Pulmonary artery endothelial cell (primary cell): ENCODE measurements at places on chromosomes 12 and 14. TPM values are rescaled to one million over a fixed set of nuclear protein-coding genes. Genes with fewer than 3 reads are reported as not detected.

DNA sequence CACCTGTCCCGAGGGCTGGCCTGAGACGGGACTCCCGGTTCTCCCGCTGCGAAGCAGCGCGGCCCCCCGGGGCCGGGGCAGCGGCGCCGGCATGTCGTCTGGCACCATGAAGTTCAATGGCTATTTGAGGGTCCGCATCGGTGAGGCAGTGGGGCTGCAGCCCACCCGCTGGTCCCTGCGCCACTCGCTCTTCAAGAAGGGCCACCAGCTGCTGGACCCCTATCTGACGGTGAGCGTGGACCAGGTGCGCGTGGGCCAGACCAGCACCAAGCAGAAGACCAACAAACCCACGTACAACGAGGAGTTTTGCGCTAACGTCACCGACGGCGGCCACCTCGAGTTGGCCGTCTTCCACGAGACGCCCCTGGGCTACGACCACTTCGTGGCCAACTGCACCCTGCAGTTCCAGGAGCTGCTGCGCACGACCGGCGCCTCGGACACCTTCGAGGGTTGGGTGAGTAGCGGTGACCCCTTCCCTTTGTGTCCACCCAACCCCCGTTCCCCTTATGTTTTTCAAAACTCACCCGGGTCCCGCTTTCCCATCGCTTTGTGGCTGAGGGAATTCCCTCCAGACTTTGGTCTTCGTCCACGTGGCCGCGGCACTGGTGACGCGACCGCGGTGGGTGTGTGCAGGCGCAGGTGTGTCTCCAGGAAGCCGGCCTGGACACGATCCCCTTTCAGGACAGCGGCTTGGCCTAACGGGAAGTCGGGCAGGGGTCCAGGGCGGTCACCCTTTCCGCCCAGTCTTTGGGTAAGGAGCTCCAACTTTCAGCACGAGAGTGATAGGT is 826 bp downstream of the PRKCH start:
- no peak for DNase-seq

- no peak for DNase-seq
Measured at GRCh38 chr12:108349278-108349688, 10.2 kb upstream of the CMKLR1 start.

DNA sequence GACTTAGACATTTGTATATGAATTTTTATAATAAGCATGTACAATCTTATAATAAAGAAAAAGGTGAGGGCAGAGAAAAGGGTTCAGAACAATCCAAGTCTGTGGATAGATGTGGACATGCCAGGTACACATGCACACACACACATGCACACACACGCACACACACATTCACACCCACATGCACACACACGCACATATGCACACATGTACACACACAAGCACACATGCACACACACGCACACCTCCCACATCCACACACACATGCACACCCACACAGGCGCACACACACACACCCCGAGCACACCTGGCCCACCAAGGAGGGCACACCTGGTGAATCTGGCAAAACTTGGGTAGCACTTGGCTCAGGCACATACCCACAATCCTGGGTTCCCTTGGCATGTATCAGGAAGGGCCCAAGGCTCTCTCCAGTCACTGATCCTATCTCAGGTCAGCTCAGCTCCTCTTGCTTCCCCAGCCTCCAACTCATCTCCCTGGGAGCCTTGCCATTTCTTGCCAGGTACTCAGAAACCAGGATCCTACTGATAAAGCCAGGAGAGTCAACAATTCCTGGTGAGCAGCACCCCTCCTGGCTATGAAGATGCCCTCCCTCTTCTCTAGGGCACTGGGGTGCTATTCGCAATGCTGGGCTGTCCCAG is 18.6 kb upstream of the TMEM106C start:
- no peak for DNase-seq

DNA sequence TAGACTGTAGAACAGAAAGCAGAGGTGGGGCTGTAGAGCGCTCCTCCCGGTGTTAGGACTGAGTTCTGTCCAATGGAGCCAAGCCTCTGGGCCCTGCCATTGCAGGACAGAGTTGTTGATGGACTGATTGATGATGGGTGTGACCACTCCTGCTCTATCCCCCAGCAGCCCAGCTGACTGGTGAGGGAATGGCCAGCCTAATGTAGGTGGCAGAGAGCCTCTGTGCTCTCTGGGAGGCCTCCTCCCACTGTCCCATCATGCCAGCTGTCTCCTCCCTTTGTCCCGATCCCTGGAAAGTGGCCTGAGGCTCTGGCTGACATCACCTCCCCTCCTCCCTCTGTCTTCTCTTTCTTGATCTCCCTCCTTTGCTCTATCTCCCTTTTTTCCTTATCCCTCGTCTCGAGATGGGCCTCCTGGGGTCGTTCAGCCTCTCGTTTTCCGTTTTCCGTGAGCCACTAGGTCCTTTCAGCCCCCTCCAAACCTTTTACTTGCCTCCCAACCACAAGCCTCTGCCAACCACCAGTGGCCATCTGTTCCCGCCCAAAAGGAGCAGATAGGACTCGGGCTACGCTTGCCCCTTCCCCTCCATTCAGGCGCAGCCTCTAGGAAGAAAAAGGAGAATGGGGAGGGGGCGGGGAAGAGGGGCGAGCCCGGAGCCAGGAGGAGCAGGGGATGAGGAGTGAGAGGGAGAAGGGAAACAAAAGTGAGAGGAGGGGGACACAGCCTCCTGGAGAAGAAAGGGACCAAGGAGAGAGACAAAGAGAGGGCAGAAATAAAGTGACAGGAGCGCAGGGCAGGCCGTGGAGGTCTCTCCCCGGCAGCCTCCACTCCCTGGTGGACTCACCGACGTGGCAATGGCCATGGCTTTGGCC is 572 bp downstream of the EFS start:
- DNase-seq: no peak

DNA sequence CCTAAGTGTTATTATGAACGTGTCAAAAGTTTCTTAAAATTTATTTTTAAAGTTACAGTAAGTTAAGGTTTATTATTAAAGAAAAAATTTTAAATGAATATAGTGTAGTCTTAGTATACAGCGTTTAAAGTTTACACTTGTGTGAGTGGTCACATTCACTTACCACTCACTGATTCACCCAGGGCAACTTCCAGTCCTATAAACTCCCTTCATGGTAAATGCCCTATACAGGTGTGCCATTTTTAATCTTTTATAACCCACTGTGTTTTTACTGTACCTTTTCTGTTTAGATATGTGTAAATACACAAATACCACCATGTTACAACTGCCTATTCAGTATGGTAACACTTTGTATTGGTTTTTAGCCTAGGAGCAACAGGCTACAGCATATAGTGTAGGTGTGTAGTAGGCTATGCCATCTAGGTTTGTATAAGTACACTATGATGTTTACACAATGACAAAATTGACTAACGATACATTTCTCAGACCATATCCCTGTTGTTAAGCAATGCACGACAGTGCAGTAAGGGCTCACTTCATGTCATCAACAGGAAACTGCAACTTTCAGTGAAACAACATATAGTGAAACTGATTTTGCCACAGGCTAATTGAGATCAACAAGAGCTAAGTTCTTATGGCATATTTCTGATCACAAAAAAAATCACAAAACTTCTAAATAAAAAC is 112.0 kb upstream of the TMCC3 start:
- no peak for DNase-seq

DNA sequence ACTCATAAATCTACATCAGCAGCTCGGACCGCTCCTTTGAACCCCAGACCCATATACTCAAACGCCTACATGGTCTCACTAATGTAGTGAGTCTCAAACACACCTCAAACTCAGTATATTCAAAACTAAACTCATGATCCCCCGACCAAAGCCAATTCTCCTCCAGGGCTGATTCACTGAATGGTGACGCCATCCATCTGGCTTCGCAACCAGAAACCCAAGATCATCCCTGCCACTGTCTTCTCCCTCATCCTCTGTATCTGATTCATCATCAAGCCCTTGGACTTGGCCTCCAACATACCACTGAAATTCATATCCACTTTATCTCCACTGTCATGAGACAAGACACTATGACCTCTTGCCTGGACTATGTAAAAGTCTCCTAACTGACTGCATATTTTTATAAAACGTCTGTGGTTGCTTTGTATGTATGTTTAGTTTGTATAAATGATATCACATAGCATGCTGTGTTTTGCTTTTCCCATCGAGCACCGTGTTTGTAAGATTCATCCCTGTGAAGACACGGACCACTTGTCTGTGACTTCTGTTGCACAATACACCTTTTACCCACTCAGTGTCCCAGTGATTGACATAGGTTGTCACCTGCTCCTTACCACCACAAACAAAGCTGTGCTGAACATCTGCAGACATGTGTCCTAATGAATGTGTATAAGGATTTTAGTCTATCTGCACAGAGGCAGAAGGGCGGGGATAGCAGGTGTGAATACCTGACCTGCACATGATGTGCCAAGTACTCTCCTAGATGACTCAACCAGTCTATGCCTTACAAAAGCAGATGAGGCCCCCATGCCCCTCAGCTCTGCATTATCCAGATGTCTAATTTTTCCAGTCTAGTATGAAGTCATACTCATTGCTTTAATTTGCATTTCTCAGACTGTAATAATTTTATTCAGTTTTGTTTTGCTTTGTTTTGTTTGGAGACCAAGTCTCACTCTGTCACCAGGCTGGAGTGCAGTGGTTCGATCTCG is 76.9 kb downstream of the VWF start:
- DNase-seq: no peak

DNA sequence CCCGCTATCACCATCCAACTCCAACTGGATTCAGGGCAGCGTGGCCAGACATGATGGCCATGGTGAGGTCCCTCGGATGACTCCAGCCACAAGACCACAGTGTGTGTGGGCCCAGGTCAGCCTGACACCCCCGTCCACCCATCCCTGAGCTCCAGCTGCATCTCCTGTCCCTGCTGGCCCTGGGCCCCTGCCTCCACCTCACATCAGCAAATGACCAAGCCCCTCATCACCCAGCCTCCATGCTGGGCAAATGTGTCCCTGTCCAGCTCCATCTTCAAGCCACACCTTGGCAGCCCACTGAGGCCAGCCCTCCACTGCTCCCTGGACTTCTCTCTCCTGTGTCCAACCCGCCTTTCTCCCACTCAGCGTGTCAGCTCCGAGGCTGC is 3.2 kb downstream of the GPR132 start:
- DNase-seq: no peak

GRCh38 chr14:68373847-68374444 is 418.9 kb downstream of the ZFP36L1 start:
- no peak for DNase-seq

DNA sequence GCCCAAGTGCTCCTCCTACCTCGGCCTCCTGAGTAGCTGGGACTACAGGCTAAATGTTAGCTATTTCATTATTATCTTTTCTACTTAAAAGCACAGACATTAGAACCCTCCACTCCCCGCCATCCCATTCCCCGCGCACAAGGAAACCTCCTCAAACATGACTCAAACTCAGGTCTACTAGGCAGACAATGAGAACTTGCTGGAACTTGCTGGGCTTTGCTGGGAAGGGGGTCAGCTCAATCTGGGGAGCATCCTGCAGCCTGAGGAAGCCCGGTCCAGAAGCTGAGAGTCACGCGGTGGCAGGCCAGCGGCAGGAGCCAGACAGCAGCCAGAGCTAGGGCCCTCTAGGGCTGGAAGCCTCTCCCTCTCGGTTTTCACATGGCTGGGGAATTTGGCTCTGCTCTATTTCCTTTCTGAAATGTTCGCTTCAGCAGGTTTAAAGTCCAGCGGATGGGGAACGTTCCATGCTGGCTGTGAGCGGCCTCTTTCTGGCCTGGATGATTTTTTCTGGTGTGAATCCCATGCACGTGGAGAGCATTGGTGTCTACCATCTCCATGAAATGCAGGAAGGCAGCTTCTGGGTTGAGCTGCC is 68.5 kb downstream of the SLC6A12 start:
- DNase-seq: no peak

- no peak for DNase-seq
Measured at GRCh38 chr12:24470050-24470449, 478.9 kb downstream of the BCAT1 start.

- peak; percentile 80 for DNase-seq
Measured at GRCh38 chr14:53539489-53540126, 386.5 kb upstream of the DDHD1 start.

- no peak for DNase-seq
Measured at GRCh38 chr12:124402248-124403066, 107.6 kb downstream of the RFLNA start.

The KLRB1 gene
- total RNA-seq: not detected in 2 replicates

The SLC5A8 gene
- not detected in 2 replicates for total RNA-seq
